Activated CD4-positive, alpha-beta memory T cell treated with anti-CD3 and anti-CD28 coated beads, Interleukin-2, amount 10 ng/mL, durations not matched to agents 7 days and 5 days (primary cell): ENCODE measurements at places on chromosomes 3 and 15. TPM values are rescaled to one million over a fixed set of nuclear protein-coding genes. Genes with fewer than 3 reads are reported as not detected.
A peak's percentile ranks its signal among the peaks of the same experiment; 100 is the strongest.

The IQCB1 gene
- 35.3 TPM for total RNA-seq

The TRH gene
- not detected for total RNA-seq

The CADPS gene
- total RNA-seq = not detected

The RAB6B gene
- total RNA-seq = 4.5 TPM

The TUBGCP5 gene
- total RNA-seq = 13.2 TPM

The ATP13A4 gene
- total RNA-seq = 1.7 TPM

The KLF15 gene
- not detected for total RNA-seq

- DNase-seq = no peak
Observed at GRCh38 chr3:186540835-186541226, 3.3 kb downstream of the CRYGS start.

- no peak for DNase-seq
Observed at GRCh38 chr3:192063570-192063969, 602.6 kb downstream of the PYDC2 start.

- no peak for DNase-seq
Observed at GRCh38 chr3:188196232-188196990, 42.5 kb downstream of the LPP start.

DNA sequence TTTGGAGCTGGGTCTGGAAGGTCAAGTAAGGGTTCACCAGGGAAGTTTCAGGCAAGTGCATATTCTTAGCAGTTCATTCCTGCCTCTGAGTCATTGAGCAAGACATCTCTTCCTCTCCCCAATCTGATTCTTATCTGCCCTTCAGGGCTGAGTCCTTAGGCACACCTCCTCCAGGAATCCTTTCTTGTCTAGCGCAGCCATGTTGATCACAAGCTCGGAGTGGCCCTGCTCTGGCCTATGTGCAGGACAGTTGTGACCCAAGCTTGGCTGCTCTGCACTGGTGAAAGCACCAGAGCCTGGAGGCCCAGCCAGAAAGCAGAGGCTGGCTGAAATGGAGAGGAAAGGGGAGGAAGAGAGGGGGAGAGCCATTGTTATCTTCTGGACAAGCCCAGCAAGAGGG, 30.9 kb upstream of the MRPS22 start:
- no peak for DNase-seq

- no peak for DNase-seq
Observed at GRCh38 chr3:116148881-116149851, 296.1 kb downstream of the LSAMP start.

DNA sequence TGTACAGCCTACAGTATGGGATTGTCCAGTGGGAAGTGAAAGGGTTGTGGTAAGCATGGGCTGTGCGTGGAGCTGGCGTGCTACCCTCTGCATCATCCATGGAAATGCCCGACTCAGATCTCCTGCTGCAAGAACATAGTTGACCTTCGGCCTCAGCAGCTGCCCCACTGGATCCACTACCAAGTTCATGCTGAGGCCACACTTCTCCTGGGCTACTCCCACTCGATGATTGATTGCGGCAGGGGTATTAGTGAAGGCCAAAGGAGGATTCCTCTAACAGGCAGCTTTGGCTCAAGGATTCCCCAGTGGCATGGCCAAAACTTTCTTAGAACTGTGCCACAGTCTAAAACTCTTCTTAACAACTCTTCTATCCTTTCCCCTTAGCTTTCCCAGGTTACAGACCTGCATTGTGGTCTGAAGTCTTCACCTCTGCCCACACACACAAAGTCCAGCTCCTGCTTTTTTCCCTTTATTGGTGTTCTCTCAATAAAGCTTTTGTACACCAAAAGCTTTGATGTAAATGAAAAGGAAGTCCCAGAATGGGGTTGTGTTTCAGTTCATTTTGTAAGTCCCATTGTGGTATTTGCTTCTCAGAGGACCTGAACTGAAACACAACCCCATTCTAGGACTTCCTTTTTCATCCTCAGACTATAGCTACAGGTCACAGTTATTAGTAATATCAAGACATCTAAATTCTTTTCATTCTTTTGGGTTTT, 4.9 kb upstream of the TBC1D5 start:
- DNase-seq = no peak

DNA sequence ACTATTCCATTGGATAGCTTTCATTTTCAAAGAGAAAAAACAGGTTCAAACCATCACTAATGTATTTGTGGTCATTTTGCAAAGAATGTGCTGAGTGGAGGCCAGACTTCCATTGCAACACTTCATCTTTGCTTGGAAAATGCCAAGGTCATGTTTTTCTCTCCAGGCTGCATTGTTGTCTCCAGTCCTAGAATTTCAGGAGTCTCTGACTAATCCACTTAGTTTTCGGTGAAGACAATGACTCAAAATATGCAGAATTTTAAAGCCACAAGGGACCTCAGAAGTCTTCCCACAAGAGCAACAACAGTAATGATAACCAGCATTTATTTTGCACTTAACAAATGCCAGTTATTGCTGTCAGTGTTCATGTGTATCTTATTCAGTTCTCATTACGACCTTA, 277.0 kb downstream of the RYR3 start:
- no peak for DNase-seq

DNA sequence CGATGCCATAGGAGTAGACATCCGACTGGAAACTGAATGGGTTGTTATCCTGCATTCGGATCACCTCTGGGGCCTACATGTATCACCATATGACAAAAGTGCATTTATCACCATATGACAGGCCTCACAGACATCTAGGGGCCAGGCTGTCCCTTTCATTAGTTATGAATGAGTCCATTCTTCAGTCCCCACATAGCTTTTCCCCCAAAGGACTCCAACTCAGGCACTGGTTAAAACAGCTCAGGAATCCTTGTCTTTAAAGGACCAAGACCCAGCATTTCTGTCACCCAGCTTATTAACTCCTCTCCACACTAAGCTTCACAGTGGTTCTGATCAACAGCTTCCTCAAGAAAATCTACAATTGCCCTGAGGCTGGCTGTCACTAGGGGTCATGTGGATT, 28.3 kb downstream of the MKRN2 start:
- DNase-seq = no peak

GRCh38 chr3:187743195-187744141, 1.8 kb downstream of the BCL6 start:
- peak; percentile 69 for DNase-seq

DNA sequence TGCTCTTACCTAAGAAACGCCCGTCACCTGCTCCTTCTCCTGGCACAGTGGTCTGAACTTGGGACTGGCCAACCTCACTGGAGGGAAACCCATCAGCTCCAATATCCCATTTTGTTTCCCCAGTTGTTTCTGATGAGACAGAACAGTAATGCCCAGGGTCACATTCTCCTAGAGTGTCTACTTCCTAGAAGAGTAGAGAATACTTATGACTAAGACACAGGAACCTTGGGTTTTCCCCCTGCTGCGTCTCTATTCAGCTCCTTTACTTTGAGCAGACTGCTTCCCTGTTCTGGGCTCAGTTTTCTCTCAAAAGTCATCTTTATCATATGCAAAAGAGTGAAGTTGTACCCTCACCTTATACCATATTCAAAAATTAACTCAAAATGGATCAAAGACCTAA, 79.4 kb downstream of the POLR2M start:
- no peak for DNase-seq

DNA sequence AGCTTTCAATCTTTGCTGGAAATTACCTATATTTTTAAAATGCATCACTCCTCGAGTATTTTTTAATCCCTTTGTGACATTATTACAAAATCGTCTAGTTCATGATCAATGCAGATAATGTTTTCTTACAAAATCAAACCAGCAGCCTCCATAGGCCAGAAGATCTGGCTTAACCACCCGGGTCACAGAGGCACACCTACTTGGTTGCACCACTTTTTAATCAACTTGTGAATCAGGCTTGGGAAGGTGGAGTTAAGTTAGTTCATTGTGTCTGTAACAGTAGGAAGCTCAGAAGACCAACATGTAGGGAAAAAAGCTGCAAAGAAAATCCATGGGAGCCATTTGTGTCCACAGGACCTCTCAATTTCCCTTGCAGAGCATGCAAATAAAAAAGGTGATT, 148.0 kb downstream of the TP63 start:
- no peak for DNase-seq
